ENCODE measurements at places on chromosomes 3 and 15.

GRCh38 chr3:37139567-37140052 lies 34.8 kb downstream of the LRRFIP2 start:
- no peak for DNase-seq

DNA sequence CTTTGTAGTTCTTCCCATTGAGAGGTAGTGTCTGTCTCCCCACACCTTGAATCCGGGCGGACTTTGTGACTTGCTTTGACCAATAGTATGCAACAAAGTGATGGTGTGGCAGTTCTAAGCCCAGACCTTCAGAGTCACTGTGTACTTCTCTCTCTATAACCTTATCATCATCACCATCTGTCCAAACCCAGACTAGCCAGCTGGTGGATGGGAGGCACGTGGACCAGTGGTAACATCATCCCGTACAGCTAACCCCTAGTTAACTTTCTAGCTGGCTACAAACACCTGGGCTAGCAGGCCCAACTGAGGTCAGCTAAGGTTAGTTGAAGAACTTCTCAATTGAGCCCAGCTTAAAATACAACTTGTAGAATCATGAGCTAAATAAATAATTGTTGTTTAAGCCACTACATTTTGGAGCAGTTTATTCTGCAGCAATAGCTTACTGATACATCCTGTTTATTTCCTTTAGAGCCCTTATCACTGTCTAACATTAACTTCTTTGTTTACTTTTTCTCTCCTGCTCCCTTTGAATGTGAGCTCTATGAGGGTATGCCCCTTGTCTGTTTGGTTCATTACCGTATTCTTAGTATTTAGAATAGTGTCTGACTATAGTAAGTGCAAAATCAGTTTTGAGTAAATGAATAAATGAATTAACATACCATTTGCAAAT lies 11.5 kb upstream of the CCR9 start:
- no peak for DNase-seq

- DNase-seq, result no peak
These were observed 373.1 kb upstream of the TPRG1 start for GRCh38 chr3:188798556-188799145.

DNA sequence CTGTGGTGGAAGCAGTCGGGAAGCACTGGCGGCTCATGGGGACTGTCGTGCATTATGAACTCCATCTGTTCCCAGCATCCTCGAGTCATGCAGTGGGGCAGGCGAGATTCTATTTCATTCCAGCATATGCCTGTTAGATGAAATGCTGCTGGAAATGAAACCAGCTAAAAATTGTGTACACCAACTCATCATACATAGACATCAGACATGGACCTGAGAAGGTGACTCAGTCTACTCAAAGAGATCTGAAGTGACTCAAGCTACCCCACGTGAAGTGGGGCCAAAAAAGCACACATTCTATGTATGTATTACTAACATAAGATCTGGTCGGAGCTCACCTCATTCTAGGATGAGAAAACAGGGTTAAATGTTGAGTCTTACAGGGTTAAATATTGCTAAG lies 47.5 kb upstream of the FAM98B start:
- DNase-seq, result no peak
